Activated T-helper 9 cell treated with anti-CD3 and anti-CD28 coated beads, Interleukin-2, amount 50 U/mL, for 16 hours (primary cell): ENCODE measurements at places on chromosomes 13 and 19.

DNA sequence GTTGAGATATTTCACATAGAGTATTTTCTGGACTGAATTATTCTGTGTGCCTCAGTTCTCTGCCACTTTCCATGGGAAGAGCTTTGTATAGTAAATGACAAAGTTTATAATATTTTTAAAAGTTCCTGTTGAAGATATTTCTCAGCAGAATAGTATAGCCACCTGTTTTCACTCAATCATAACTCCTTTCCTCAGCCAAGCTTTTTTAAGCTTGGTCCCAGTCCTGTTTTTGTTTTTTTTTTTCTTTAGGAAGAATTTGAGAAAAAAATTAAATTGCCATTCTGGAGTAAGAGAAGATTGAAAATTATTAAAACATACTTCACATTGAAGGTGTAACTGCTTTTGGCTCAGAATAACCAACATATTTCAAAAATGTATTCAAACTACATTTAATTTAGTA is 55.5 kb downstream of the ENOX1 start:
- no peak for DNase-seq

GRCh38 chr19:51324167-51324481 is 12.7 kb downstream of the IGLON5 start:
- no peak for DNase-seq

- no peak for DNase-seq
Measured at GRCh38 chr19:28134311-28134710, 1078.6 kb downstream of the UQCRFS1 start.

DNA sequence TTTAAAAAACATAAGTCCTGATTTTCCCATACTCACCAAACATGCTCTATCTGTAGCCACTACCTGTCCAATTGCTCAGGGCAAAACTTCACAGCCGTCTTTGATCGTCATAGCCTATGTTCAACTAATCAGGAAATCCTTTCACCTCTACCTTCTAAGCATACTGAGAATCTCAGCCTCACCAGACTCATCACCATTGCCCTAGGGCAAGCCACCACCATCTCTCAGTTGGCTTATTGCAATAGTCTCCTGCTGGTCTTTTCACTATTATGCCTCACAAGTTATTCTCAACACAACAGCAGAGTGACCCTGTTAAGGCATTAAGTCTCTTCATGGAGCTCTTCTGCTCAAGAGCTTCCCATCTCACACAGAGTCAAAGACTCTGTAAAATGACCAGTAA is 260.4 kb upstream of the MAB21L1 start:
- DNase-seq: no peak

- DNase-seq: no peak
Measured at GRCh38 chr19:16036941-16037340, 39.4 kb upstream of the TPM4 start.

- DNase-seq: no peak
Measured at GRCh38 chr19:7648265-7649014, 11.5 kb downstream of the STXBP2 start.

DNA sequence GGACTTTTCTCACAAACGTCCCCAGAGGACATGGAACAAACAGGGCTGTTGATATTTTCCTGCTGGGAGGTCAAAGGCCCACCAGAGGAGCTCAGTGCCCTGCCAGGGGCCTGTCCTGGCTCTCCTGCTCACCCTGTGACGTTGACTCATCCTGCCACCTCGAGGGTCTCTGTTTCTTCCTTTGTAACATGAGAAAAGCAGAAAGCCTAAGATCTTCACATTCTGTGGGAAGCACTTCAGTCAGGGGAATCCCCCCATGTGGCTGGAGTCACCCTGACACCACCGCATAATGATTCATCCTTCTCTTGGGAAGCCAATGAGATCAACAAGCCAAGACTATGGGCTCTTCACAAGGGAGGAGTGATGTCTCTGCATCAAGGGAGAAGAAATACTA is 147.9 kb downstream of the KATNAL1 start:
- peak; percentile 23 for DNase-seq

DNA sequence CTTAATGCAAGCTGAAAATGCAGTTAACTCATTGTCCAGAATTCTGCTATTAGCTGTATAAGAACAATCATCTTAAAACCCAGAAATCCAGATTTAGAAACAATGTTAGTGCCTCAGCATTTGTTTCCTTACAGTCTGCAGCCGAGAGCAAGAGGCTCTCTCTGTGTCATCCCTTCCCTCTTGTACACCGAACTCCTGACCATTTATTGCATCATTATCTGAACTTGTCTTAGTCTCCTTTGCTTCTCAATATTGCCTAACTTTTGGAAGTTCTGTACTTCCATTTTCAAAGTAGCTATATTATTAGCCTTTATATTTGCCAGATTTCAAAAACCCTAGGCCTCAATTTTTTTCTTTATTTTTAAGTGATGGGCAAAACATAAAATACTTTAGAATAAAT is 27.1 kb downstream of the RNASEH2B start:
- no peak for DNase-seq

DNA sequence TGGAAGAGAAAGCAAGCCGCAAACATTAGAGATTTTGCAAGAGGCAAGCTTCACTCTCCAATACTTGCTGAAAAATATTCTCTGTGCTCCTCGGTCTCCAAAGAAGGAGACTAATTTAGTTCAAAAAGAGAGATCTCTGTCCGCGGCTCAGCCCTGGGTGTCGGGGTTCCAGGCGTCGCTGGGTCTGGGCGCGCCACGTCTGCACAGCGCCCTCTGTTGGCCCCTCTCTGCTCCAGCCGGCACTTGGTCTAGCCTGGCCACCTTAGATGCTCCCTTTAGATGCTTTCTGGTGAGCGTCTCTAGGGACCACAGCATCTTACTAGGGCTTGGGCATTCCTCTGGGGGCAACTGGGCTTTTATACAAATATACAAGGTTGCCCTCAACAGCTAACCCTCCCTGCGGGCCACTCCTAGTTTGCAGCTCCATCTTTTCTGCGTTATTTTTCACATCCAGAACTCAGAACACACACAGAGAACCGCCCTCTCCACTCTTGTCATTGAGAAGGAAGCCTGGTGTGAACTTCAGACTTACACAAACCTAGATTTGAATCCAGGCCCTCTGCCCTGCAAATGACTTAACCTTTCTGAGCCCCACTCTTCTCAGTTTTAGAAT is 78.3 kb downstream of the CYSLTR2 start:
- DNase-seq: peak; percentile 17

DNA sequence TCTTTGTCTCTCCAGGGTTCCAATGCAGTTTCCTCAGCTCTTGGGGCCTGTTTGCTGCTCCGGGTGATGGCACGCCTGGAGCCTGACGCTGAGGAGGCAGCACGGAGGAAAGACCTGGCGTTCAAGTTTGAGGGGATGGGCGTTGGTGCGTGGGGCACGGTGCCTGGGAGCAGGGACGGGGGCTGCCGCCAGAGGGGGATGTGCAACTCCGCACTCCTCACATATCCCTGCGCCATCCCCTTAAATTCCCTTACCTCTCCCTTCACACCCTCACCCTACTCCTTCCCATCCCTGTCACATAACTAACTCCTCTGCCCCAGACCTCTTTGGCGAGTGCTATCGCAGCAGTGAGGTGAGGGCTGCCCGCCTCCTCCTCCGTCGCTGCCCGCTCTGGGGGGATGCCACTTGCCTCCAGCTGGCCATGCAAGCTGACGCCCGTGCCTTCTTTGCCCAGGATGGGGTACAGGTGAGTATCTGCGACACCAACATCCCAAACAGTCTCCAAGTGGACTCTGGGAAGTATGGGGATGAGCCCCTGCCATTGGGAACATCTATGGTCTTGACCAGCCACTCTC is 31.1 kb downstream of the TRPM4 start:
- no peak for DNase-seq

- DNase-seq: no peak
Measured at GRCh38 chr13:109819874-109820273, 33.5 kb upstream of the IRS2 start.

GRCh38 chr13:112062072-112062567 is 4.8 kb upstream of the SOX1 start:
- no peak for DNase-seq

GRCh38 chr19:45994456-45994997 is 740 bp upstream of the CCDC61 start:
- DNase-seq: no peak

- DNase-seq: no peak
Measured at GRCh38 chr13:28704282-28704681, 14.5 kb downstream of the SLC46A3 start.

- DNase-seq: no peak
Measured at GRCh38 chr13:84567848-84568247, 685.6 kb upstream of the SLITRK1 start.

GRCh38 chr19:23971598-23971997 is 56.9 kb downstream of the ZNF726 start:
- no peak for DNase-seq

DNA sequence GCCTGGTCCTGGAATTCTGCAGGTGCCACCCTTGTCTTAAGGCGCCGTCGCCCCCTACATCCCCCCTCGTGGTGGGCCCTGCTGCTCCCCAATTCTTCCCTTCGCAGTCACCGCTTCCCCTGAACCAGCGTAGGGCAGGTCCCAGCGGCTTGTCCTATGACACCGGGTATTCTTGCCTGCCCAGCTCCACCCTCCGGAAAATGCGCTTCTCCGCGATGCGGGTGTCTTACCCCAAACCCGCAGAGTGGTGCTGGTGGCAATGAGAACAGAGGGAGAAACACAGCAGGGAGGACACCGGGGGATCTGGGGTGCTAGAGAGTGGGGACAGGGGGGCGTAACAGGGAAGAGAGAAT is 9.0 kb downstream of the ZNF808 start:
- DNase-seq: peak; percentile 11

DNA sequence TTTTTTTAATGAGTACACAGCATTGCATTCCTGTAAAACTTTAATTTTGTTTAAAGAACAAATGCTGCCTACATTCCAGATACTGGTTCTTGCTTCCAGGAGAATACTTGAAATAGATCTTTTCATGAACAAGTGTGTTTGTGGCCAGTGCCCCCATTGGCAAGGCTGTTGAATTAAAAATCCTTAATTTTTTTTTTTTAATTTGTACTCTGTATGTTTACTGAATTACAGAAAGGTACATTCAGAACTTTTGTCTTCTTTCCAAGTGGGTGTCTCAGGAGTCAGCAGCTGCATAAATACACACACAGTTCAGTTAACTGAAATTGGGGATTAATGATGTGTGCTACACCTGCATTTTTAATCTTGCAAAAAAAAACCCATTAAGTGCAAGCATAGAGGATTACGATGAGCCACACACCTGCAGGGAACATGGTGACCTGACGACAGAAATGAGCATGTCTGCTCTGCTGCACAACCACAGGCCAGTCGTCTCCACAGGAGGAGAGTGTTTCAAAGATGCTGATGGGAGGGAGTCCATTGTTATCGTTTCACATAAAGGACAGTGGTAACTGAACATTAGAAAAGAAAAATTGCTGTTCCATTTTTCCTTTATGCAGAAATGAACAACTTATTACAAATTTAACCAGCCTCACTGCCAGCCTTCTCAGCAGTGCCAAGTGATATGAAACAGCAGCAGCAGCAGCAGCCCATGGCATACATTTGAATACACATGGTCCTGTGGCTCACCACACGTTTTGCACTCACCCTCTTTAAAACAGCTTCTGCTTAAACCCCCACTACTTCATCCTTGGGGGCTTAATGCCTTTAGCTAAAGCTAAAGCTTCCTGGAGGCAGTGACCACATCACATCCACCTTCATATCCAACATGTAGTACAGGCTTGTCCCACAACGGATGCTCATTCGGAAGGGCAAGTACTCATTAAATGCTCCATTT is 72.3 kb upstream of the RFC3 start:
- DNase-seq: no peak

- DNase-seq: no peak
Measured at GRCh38 chr13:23851106-23851505, 38.1 kb downstream of the MIPEP start.

DNA sequence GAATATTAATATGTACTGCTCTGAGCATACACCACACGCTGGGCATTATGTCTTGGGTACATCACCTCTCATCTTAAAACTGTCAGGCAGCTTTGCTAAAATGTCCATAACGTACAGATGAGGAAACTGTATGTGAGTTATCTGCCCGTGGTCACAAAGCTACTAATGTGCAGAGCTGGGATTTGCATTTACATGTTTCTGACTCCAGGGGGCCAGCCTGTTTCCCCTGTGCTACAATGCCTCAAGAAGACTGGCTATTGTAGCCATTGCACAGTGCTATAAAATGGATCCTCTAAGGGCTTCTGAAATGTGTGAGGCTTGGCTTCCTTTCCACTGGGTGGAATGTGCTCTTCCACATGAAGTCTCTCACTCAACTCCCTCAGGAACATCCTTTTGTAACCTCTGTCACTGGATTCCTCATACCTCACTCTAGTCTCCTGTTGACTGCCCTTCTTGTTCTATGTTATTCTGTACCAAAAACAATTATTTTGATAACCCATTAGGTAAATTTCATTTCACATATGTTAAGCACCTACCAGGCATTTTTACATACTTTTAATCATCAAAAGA is 95.6 kb upstream of the HTR2A start:
- no peak for DNase-seq

DNA sequence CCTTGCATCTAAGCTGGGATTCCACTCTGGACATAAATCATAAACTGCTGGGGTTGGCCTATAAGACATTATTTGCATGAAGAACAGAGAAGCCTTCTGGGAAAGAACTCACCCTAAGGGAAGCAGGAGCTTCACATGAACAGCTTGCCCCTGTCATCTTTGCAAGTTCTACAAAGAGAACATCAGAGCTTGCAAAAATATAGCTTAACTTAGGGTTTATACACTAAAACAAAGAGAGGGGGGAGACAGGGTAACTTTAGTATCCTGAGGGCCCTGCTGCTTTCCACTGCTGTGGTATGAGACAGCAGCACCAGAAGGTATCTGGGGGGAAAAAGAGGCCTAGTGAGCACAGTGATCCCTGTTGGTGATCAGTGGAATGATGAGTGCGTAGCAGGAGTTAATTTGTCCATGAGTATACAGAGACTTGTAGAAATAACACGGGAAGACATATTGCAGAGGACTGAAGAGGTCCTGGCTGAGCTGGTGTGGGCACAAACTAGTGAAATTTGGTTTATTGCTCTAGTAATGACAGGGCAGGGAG is 116.1 kb upstream of the TSC22D1 start:
- DNase-seq: no peak

- no peak for DNase-seq
Measured at GRCh38 chr19:28485292-28485691, 727.7 kb downstream of the UQCRFS1 start.

- no peak for DNase-seq
Measured at GRCh38 chr19:18249834-18250233, 23.6 kb upstream of the PDE4C start.

- peak; percentile 85 for DNase-seq
Measured at GRCh38 chr19:18294467-18294864, 13.0 kb upstream of the JUND start.

GRCh38 chr13:72953391-72953965 is 105.3 kb upstream of the KLF5 start:
- no peak for DNase-seq
